ENCODE measurements at places on chromosomes 7 and 10. TPM values are rescaled to one million over a fixed set of nuclear protein-coding genes. Genes with fewer than 3 reads are reported as not detected.

DNA sequence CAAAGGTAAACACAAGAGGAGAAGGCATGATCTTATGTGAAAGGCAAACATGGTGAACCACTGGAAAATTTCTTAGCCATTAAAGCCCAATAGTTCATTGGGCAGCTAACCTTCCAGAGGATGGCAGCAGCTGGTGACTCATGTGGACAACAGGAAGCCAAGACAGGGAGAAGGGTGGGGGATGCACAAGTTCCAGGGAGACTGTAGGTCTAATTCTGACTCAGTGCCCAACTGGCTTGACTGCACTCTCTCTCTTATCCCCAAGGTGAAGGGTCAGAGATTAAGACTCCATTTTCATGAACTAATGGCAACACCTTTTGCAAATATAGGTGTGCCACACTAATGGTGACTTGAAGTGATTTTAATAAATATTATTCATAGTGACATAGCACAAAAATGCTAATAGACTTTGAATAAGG, 47.9 kb upstream of the SLC35B4 start:
- DNase-seq, result no peak

DNA sequence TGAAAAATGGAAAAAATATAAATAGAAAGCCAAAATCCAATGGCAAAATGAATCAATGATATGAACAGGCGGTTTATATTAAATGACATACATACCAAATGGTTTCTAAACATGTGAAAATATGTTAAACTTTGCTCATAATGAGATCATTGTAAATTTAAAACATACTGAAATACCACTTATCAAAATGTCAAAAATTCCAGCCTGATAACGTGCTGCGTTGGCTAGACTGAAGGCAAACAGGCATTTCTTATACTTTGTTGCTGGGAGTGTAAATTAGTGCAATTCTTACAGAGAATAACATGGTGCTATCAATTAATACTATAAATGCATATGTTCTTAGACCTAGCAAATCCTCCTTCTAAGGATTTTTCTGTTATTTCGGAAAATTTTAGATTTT, 225.8 kb upstream of the FAM3C start:
- DNase-seq, result no peak

DNA sequence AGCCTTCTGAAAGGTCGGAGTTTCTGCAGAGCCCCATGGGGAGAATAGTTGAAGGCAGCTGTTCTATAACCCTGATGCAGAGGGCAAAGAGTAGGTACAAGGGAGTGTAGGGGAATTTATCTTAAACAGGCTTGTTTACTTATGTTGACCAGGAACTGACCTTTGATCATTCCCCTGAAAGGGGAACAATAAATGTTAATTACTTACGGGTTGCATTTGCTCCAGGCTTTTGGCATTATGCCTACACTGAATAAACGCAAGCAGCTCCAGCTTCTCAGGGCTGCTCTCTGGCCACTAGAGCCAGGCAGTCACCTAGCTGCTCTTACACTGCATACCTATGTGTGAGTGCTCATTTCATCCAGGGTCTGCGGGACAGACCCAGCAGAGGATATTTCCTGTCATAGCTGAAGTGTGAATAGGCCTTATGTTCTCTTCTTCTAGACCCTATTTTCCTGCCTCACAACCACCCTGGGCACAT, 26.9 kb upstream of the ABCA13 start:
- no peak for DNase-seq

DNA sequence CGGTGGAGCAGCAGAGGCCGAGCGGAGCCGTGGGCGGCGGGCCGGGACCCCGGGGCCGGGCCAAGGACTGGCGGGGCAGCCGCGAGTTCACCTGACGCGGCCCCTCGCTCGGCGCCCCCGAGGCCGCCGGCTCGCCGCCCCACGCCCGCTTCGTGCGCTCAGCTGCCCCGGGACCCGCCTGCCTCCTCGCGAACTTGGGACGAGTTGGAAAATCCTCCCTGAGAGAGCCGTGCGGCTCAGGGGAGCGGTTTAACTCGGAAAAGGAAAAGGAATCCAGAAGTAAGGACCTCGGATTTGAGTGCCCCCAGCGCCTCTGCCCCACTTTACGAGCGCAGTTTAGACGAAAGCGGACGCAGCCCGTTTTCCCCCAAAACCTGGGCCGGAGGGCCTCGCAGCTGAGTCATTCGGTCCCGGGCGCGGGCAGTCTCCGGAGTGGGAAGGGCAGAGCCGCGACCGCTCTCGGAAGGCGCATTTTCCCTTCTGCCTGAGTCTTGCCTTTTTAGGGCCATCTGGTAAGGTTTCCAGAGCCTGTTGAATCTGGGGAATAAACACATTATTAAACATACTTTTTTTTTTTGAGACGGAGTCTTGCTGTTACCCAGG, 744 bp downstream of the CREM start:
- peak; percentile 79 for DNase-seq

Gene GRID2IP
- total RNA-seq, result not detected

GRCh38 chr10:17747883-17748550, 4.0 kb upstream of the TMEM236 start:
- no peak for DNase-seq

DNA sequence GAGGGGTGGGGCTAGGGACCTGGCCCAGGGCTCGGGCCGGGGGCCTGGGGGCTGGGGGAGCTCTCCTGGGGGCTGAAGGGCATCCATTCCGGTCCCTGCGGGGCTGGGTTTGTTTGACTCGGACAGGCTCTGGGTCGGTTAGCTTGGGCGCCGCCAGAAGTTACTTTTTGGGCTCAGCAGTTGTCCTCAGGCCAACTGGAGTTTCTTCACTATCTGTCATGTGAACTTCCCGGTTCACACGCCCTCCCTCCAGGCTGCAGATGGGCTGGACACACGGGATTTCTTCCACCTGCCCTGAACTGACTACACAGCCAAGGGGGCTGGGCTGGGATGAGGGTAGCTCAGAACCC, 3.8 kb downstream of the SLC4A2 start:
- no peak for DNase-seq

- no peak for DNase-seq
These were observed 354.4 kb upstream of the BMPER start for GRCh38 chr7:33550979-33551378.

Data from Karpas-422 (cell line).